ENCODE measurements at places on chromosomes 11 and 22.

DNA sequence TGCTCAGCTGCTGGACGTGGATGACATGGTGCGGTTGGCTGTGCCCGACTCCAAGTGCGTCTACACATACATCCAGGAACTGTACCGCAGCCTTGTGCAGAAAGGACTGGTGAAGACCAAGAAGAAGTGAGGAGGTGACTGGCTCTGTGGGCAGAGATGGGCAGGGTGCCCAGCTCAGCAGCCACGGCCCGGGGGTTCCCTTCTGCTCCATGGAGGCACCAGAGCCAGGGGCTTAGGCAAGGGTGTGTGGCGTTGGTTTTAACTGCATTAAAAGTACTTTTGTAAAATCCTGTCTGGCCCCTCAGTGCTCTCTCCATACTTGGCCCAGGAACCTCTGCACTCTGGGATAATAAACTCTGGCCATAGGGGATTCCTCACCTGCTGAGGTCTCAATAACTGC, 12.6 kb downstream of the SMTNL1 start:
- no peak for DNase-seq

- peak; percentile 76 for DNase-seq
Measured at GRCh38 chr11:587978-588380, 11.7 kb downstream of the PHRF1 start.

- peak; percentile 78 for DNase-seq
Measured at GRCh38 chr11:46295312-46296058, 18.0 kb downstream of the CREB3L1 start.

DNA sequence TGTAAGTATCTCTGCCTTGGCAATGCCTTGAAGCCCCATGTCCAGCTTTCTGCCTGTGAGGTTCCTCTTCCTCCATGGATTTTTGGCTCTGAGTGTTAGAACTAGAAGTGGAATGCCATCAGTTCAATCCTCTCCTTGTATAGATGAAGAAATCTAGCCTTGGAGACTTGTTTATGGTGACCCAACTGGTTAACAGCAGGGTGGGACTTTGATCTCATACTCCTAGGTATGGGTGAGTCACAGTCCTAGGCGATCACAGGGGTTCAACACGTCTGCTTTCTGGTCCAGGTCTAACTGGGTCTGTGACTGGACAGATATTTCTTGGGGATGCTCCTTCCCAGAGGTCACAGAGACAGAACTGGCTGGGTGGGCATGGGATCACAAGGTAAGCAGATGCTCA, 9.2 kb upstream of the MTFP1 start:
- DNase-seq: no peak

GRCh38 chr22:50599816-50600455, 657 bp upstream of the MAPK8IP2 start:
- DNase-seq: peak; percentile 65

- no peak for DNase-seq
Measured at GRCh38 chr11:2760196-2760871, 60.5 kb upstream of the KCNQ1OT1 start.

- DNase-seq: no peak
Measured at GRCh38 chr11:64626637-64627036, 35.6 kb downstream of the SLC22A12 start.

GRCh38 chr22:37578002-37578401, 1.9 kb downstream of the LGALS2 start:
- no peak for DNase-seq

GRCh38 chr22:38964989-38965388, 7.6 kb downstream of the APOBEC3A start:
- DNase-seq: no peak

GRCh38 chr22:41368543-41369423, 13.0 kb upstream of the TEF start:
- DNase-seq: no peak

DNA sequence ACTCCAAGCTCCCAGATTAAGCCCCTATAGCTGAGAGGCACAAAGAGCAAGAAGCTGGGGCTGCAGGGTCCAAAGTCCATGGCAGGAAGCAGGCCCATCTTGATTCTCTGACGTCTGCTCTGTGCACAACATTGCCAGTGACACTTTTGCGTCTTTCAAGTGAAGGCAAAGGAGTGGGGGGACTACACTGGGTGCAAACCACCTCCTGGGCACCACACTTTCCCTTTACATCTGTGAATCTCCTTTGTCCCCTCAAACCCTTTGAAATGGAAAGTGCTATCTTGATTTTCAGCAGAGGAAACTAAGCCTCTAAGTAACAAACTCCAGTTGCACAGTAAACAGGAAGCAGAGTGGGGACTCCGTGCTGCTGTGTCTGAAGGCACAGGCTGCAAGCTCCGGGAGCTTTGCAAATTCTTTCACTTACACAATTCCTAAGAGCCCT, 428.0 kb downstream of the LARGE1 start:
- no peak for DNase-seq

DNA sequence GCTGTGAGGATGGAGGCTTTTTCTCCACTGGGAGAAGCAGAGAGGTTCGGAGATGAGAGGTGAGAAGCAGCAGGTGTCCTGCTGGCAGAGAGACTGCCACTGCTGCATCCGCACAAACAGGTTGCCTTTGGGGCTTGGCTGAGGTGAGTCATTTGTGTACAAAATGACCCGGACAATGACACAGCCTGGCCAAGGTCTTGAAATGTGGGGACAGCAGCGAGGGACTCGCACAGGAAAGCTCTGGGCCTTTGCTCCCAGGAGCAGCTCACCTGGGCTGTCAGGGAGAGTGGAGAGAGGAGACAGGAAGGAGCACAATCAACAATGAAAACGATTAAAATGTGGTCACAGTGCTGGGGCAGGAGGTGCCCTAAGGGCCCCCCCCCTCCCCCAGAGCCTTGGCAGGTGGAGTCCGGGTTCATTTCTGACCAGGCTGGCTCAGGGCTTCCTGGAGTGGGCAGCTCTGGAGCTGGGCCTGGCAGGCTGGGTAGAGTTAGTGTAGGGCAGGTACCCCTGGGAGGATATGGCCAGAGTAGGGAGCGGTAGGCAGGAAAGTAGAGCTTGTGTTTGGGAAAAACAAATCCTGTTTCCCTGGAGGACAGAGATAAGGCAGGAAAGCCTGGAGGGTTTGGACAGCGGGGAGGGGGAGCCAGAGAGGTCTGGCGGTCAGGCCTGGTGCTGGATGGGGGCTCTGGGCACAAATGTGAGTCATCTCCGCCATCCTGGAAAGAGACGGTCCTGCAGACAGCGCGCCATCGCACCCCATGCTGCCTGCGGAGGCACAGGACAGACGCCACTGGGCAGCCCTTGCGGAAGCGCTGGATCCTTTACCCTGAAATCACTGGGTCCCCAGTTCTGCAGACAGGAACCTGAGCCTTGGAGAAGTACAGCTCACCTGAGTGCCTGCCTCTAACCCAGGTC, 37.8 kb upstream of the CELSR1 start:
- no peak for DNase-seq

DNA sequence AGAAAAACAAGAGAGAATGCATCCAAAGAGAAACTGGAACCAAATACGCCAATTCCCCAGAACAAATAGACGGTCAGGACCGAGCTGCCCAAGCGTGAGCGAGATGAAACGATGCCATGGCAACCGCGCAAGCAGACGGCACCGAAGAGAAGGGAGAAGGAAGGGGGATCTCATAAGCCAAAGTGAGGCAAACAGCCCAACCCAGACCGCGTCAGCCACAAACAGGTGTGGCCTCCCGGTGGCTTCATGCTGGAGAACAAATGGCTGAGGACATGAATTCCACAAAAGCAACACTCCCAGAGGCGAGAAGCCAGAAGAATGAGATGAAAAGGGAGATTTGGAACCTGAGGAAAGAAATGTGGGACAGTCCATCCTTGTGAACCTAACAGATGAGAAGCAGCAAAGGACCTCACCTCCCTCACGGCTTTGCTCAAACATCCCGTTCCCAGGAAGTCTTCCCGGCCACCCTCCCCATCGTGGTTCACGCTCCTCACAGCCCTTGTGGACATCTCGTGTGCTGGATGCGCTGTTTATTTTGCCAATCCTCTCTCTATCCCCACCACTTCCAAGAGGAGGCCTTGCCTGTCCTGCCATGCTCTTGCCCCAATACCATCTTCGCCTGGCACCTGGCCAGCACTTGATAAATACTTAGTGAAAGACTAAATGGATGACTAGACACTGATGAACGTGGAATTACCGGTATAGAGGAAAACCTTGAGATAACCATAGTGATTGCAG, 89.1 kb upstream of the RTL6 start:
- no peak for DNase-seq
